ENCODE measurements at places on chromosomes 6 and 20. TPM values are rescaled to one million over a fixed set of nuclear protein-coding genes. Genes with fewer than 3 reads are reported as not detected.

DNA sequence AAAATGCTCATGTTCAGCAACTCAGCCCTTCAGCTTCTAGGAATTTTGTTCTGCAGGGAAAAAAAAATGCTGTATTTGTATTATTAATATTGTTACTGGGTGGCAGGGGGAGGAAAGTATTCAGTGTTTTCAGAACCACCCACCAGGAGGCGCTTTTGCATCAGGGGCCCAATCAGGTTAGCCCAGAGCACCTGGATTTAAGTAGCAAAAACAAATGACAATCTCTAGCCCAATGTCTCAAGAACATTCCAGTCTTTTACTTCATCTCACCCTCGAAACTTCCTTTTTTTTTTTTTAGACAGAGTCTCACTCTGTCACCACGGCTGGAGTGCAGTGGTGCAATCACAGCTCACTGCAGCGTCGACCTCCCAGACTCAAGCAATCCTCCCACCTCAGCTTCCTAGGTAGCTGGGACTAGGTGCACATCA lies 635 bp upstream of the C20orf203 start:
- no peak for DNase-seq

The PTGIS gene
- 3.8 TPM for total RNA-seq

The CLPSL1 gene
- not detected for total RNA-seq

The RAET1L gene
- not detected for total RNA-seq

DNA sequence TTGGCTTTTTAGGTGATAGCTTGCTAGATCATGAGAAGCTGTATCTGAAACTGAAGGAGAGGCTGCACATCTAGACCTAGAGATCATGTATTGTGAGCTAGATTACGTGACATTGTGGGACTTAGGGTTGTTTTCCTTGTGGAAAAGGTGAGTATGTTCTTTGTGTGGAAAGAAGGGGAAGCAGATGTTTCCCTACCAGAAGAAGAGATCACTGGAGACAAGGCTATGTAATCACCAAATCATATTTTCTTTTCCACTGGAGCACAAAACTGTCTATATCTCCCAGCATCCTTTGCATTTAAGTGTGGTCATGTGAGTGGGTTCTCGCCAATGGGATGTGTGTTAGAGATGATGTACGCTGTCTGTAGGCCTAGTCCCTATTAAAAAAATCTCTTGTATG lies 7.0 kb upstream of the EPB41L2 start:
- no peak for DNase-seq

- DNase-seq: no peak
Measured at GRCh38 chr6:39208223-39208739, 21.0 kb downstream of the KCNK5 start.

The STMND1 gene
- total RNA-seq: 0.47 TPM

DNA sequence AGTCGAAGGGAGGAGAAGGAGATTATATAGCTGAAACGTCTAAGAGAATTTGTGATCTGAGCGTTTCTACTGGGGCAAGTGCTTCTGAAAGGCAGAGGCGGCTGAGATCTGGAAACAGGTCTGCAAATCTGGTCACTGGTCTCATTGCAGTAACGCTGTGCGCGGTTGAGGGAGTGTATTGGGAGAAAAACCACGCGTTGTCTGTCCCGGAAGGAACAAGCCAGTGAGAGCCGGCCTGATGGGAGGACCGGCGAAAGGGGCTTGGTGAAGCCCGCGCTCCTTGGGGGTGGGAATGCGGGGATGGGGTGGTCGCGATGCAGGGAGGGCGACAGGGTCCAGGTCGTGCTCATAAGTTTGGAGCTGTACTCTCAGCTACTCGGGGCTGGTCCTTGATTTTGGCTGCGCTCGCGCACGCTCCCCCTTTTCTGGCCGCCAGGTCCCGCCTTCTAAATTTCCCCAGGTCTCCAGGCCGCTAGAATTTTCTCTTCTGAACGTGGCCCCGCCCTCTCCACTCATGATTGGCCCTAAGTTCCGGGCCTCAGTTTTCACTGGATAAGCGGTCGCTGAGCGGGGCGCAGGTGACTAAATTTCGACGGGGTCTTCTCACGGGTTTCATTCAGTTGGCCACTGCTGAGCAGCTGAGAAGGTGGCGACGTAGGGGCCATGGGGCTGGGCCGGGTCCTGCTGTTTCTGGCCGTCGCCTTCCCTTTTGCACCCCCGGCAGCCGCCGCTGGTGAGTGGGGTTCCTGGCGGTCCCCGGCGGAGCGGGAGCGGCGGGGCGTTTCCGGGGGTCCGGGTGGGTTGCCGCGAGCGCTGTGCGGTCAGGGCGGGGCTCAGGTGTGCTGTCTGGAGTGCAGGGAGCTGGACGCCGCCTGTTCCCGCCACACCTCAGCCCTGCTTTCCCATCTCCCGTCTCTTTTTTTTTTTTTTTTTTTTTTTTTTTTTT lies at the start of gene MICB:
Gene MICB (plus strand): TSS at position 615 of the 946 bp plus-strand sequence. CDS start 49 bp downstream, at position 664.
- peak; percentile 86 for DNase-seq

The NOTCH4 gene
- total RNA-seq: 1.5 TPM

GRCh38 chr20:49132995-49133478 lies 55.1 kb downstream of the STAU1 start:
- DNase-seq: peak; percentile 66

DNA sequence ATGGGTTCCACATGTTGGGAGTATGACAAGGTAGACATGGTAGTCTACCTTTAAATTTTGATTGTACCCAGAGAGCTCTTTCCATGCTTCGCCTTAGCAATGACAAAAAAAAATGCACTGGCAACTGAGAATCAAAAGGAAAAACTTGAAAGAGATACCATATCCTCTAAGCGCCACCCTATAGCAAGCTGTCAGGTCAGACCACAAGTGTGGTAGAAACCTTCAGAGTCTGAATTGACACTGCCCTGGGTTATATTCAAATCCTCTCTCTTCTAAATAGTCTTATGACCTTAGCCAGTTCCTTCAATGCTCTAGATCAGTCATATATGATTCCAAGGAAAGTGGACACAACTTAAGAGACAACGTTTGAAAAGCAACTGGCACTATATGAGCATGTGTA lies 45.6 kb upstream of the SMLR1 start:
- no peak for DNase-seq

DNA sequence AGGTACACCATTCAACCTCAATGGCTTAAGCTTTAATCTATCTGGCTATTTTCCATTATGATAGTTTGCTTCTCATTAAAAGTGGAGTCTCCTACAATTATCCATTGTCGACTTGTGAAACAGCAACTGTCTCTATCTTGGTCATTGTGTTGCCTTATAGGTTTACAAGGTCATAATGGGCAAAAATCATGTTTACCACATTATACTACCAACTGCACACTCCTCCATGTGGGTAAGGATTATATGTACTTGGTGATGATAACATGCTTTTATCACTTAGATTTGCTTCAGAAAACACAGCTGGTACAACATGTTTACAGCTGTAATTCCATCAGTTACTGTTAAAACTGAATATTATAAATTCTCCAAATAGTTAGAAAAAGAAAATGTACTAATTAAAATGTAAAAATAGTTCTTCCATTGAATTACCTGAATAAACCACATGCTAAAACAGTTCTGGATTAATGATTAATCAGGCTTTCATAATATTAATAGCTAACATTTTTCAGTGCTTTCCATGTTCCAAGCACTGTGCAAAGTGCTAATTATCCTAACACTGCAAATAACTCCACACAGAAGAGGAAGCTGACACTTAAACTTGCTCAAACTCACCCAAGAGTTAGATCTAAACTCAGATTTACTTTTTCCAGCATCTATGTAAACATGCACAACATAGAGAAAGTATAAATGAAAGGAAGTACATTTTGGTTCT lies 96.7 kb downstream of the OGFRL1 start:
- DNase-seq: no peak

The ZNF184 gene
- total RNA-seq: 6.0 TPM

The TUBB1 gene
- total RNA-seq: not detected

The PSORS1C1 gene
- total RNA-seq: 4.6 TPM

DNA sequence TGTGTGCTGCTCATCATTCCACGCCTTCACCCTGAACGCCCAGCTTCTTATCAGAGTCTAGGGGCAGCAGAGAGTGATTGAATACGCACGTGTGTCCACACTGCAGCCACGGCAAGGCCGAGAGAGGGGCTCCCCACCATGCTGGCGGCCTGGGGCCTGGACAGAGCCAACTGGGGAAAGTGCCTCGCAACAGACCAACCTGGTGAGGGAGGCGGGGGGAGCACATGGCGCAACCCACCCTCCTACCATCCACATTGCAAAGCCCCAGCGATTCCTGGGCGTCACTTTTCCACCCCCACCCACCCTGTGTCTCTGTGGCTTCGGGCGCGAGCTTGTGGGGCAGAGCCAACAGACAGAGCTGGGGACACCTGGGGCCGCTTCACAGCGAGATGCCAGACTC lies 66.4 kb upstream of the DUSP22 start:
- no peak for DNase-seq

DNA sequence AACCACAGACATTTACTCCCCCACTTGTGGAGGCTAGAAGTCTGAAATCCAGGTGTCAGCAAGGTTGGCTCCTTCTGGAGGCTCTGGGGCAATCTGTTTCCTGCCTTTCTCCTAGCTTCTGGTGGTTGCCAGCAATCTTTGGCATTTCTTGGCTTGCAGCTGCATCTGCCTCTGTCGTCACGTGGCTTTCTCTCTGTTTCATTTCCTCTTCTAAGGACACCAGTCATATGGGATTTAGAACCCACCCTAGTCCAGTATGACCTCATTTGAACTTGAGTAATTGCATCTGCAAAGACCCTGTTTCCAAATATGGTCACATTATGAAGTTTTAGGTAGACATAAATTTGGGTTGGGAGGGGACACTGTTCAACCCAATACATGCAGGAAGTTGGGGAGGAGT lies 56.2 kb upstream of the EPB41L1 start:
- DNase-seq: no peak

The CFAP206 gene
- total RNA-seq: not detected

- DNase-seq: no peak
Measured at GRCh38 chr6:4817551-4817950, 41.3 kb downstream of the CDYL start.

Data from mucosa of descending colon (tissue), 3 donors.